ENCODE measurements at places on chromosomes 16 and 17.

DNA sequence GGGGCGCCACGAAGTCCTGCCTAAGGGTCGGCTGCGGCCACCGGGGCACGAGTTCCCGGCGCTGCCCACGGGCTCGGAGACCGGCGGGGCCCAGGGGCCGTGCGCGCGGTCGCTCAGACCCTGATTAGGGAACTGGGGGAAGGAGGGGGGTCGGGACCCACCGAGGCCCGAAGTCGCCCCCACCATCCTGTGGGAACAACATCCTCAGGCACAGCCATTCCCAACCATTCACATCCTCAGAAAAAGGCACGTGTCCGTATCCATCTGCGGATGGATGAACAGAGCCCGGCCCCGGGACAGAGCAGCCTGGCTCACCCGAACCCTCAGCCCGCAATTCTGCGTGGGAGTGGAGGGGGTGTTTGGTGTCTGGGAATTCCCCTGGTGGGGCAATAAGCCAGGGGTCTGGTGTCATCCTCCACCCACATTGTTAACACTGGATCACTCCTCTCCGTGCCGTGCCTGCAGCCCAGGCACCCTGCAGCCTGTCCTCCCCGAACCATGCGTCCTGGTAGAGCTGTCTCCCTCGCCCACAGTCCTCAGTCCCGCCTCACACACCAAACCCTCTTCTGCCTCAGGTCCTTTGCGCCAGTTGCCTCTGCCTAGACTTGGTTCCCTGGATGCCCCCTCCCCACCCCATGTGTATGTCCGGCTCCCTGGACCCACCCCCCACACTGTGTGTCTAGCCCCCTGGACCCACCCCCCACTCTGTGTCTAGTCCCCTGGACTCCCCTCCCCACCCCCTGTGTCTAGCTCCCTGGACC, 789 bp upstream of the CCDC57 start:
- DNase-seq: no peak

- no peak for DNase-seq
Measured at GRCh38 chr16:55656691-55657092, 904 bp downstream of the SLC6A2 start.

GRCh38 chr16:28986492-28986891, 1.6 kb downstream of the LAT start:
- DNase-seq: no peak

DNA sequence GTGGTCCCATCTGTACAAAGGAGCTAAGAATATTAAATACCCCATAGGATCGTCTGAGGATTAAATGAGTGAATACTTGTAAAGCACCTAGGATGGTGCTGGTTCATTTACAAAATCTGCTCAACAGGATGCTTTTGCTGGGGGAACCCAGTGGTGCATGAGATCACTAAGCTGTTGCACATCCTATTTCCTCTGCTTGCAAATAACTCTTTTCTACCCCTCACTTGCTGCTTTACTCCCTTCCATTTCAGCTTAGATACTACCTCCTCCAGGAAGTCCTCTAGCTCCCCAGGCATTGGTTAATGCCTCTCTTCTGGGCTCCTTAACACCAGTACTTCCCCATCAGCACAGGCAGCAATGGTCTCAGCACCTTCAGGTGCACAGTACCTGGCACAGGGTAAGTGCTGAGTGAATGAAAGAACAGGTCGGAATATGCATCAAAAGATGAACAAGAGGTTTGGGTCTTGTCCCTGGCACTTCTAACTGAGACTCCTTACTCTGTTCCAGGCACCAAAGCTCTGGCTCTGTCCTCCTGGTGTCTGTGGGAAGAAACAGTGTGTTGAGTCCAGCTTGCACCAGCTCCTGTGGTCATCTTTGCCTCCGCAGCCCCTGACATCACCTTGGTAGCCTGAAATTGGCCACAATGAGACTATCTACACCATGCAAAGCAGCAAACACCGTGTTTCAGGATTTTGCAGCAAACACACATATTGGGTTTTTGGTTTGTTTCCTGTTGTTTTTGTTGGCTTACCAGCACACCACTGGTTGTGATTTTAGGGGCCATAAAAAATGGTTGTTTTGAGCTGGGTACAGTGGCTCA, 24.1 kb upstream of the IL21R start:
- DNase-seq: peak; percentile 87

DNA sequence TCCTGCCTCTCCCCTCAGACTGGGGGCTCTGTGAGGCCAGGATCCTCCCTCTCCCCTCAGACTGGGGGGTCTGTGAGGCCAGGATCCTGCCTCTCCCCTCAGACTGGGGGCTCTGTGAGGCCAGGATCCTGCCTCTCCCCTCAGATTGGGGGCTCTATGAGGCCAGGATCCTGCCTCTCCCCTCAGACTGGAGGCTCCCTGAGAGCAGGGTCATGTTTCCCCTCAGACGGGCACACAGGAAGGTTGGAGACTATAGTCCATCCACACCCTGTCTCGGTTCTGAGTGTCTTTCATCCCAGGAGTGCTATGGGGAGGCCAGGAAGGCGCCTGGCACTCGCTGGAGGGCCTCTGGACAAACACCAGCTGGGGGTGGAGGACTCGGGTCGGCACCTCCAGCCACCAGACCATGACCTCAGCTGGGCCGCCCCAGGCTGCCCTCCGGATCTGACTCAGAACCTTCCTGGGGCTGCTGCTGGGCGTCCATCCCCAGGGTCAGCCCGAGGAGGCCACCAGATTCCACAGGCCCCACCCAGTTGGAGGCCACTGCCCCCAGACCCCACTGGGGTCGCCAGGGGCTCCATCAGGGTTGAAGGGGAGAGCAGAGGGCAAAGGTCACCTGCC, 21.9 kb upstream of the DLX4 start:
- DNase-seq: no peak

- DNase-seq: no peak
Measured at GRCh38 chr17:45895304-45895968, 1.1 kb downstream of the MAPT start.

DNA sequence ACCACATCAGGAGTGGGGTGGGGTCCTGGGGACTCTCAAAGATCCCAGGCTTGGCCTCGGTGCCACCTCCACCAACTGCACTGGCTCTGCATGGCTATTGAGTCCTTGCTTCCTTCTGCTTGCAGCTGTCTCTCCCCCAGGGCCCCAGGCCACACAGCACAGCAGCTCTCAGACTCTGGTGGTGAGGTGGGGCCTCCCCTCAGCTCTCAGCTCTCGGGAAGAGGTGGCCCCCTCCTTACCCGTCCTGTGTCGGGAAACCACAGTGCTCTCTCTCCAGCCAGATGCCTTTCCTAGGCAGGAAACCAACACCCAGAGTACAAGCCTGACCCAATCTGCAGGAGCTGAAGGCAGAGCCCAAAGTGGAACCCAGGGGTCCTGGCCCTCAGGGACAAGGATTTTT, 18.5 kb downstream of the SRCIN1 start:
- DNase-seq: no peak

DNA sequence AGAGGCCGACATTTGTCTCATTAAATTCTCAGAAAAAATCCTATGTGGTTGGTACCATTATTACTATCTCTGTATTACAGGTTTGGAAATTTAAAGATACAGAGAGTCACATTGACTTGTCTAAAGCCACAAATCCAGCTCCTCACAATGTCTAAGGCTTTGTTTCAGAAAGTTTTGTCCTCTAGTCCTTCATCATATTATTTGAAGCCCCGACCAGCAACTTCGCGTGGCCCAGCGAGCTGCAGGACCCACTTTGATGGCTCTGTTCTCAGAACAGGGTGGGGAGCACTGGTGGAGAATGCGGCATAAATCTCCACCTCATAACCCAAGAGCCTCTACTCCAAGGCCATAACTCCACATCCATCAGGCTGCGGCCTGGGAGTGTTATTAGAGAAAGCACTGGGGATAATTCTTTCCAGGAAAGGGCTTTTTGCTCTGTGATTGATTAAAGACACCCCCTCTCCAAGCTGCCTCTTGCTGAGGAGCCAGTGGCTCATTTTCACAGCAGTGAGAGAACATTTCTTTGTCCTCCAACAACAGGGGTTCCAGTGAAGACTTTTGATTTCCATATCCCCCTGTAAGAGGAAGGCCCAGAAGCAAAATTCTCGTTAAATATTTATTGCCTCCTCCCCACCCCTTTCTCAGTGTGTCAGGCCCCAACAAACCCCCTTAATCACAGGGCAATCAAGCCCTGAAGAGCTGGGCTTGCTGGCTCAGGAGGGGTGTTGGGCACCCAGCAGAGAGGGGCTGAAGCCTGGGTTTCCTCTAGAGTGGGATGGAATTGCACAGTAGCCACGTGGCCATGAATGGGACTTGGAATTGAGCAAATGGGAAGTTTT, 113.7 kb upstream of the CDH11 start:
- DNase-seq: no peak

- no peak for DNase-seq
Measured at GRCh38 chr17:60442271-60443173, 20.2 kb downstream of the CHCT1 start.

GRCh38 chr17:74568106-74568873, 981 bp upstream of the CD300H start:
- no peak for DNase-seq

DNA sequence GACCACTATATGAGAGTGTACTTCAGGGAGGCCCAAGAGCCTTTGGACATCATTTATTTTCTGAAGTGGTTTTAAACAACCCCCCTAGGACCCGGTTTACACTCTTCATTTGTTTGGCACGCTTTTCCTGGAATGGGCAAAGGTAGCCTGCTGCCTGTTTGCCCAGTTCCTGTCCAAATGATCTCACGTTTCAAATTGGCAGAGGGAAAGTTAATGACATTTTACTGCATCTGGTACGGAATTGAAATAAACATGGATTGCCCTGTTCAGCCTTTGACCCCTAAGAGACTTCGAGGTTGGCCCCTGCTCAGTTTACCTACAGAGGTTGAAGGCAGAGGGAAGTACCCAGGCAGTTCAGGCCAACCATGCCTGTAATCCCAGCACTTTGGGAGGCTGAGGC, 5.8 kb upstream of the RPRML start:
- DNase-seq: no peak

- peak; percentile 83 for DNase-seq
Measured at GRCh38 chr17:57999496-58000017, 7.5 kb downstream of the SRSF1 start.

GRCh38 chr16:1096169-1097082, at the start of gene C1QTNF8:
C1QTNF8 (minus strand) TSS chr16:1096244; CDS start chr16:1094922, 1,322 bp downstream.
- no peak for DNase-seq

GRCh38 chr16:83854420-83854819, 44.5 kb upstream of the MLYCD start:
- no peak for DNase-seq

- DNase-seq: no peak
Measured at GRCh38 chr17:76871668-76872067, 3.5 kb downstream of the MGAT5B start.

- DNase-seq: no peak
Measured at GRCh38 chr16:65700596-65700995, 578.7 kb upstream of the CDH11 start.

- no peak for DNase-seq
Measured at GRCh38 chr16:27762441-27762840, 212.5 kb downstream of the KATNIP start.

DNA sequence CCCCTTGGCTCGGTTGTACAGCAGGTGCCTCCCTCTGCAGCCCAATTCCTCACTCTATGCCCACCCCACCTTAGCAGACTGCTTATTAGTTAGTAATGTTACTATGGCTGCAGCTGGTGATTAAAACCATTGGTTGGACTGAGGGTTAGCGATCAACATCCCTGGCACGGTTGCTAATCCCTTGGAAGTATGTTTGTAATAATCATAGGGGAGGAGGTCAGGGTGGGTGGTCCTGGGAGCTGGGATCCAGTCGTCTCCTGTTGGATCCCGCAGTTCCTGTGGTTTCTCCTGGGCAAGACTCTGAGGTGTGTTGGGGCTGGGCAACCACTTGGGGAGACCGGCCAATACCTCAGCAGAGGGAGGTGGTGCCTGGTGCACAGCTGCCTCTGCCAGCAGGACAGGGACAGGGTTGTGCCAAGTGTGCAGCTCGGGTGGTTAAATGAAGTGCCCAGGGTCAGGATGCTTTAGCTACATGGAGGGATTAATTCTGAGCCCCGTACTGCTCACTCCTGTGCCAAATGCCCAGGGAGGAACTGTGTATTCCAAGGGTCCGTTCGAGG, 38.0 kb downstream of the FZD2 start:
- no peak for DNase-seq

DNA sequence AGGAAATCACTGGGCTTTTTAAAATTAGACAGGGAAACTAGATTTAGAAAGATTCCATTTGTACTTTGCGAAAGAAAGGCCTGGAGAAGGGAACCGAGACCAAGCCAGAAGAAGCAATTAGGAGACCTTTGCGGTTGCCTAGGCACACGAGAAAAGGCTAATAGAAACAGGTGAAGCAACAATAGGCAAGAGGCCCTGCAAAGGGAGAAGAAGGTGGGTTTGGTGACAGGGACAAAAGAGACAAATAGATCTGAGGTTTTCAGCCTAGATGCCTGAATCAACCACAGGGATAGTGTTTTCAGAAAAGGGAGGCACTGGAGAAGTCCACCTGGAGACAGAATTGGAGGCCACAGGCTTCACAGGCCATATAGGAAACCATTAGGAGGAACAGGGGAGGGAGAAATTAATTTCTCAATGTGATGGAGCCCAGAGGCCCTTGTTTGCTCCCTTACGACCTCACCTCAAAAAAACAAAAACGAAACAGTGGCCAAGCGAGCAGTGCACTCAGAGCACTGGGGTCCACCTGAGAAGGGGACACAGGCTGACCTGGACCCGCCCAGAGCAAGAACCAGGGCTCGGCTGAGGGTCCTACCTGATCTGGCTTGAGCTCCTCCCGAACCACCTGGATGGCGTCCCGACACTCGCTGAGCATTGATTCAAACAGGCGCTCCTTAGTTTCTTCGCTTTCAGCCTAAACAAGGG, 22.3 kb downstream of the SRP68 start:
- no peak for DNase-seq

- peak; percentile 89 for DNase-seq
Measured at GRCh38 chr17:77320485-77321256, 179.9 kb downstream of the SEC14L1 start.

DNA sequence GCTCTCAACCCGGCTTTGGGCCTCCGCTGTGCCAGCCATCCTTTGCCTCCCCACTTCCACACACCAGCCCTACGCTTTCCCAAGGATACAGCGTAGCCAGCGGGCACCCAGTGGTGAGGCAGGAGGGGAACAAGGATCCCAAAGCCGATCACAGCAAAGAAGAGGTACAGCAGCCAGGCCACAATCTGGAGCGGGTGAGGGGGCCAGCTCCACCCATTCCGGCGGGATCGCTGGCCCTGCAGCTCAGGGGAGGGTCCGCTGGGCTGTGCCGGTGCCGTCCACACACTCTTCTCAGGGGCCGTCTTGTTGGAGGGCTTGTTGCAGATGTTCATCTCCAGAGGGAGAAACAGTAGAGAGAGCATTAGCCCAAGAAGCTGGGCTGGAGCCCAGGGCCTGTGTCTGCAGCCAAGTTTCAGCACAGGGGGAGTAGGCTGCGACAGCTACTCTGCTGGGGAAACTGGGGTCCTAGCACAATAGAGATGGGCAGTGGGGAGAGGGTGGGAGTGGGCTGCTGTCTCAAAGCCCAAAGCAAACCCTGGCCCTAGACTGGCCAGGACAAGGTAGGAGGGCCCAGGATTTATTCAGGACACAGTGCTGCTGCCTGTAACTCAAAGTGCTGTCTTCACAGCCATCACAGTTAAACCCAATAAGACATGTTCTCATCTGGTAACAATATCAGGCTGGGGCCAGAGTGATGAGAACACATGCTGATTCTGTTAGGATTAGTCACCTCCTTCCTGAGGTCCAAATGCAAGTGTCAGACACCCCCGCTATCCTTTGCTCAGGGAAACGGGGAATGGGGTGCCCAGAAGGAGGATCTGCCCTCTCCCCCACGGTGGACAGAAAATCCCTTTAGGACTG, 9.9 kb downstream of the ZDHHC1 start:
- DNase-seq: no peak

- DNase-seq: no peak
Measured at GRCh38 chr17:70564006-70564620, 394.8 kb downstream of the KCNJ2 start.
